ENCODE measurements at places on chromosomes 16 and 17.
A peak's percentile ranks its signal among the peaks of the same experiment; 100 is the strongest.

- DNase-seq, result no peak
These were observed 20.7 kb downstream of the DNAH9 start for GRCh38 chr17:11618861-11619566.

DNA sequence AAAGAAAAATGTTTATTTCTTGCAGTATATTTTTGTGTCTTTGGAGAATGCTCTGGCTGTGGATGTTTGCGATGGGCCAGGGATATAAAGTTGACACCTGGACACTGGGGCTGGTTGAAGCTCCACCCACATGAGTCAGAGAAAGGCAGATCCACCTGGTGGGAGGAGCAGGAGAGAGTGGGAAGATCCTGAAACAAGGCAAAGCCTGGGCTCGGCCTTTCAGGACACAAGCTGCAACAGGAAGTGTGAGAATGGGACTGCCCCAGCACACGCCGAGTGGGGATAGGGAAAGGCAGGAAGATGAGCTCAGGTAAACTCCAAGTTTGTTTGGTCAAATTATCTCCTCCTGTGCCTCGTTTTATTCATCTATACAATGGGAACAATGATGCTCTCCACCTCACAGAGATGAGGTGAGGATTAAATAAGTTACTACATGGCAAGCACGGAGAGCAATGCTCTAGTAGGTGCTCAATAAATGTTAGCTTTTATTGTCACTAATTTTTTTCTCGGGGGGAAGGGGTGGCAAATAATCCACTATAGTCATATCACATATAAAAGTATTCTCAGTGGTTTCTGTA lies 21.4 kb upstream of the PITPNM3 start:
- DNase-seq, result no peak

DNA sequence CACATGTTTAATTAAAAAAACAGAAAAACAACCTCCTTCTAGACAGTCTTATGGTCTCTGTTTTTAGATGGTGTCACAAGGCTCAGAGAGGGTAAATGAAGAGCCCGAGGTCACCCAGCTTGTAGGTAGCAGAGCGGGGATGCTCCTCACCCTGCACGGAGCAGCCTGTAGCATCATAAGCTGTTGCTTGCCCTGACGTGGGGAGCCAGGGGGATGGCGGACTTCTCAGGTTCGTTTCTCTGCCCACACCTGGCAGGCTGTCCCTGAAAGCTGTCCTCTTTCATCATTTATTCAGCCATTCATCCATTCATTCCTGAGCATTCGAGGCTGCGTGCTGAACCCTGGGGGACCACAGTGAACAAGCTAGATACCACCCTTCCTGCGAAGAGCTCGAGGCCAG lies 75.7 kb upstream of the KSR1 start:
- DNase-seq, result no peak

GRCh38 chr17:2351269-2351668 lies 14.0 kb downstream of the SGSM2 start:
- no peak for DNase-seq

DNA sequence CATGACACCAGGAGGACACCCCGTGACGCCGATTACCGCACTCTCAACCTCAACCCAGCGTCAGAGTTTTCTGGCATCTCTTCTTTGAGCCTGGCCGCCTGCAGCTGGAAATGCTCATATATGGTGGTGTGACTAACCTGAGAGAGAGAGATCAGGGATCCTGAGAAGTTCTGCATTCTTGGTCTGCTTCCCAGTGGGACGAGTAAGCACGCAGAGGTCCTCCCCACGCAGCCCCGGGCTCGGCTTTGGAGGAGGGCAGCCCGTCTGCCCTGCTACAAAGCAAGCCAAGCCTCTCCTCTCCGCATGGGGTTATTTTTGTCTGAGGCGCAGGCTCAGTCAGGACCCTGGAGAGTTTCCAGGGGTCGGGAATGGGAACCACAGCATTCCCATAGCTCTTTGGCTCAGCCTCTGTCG lies 16.5 kb downstream of the CRISPLD2 start:
- no peak for DNase-seq

DNA sequence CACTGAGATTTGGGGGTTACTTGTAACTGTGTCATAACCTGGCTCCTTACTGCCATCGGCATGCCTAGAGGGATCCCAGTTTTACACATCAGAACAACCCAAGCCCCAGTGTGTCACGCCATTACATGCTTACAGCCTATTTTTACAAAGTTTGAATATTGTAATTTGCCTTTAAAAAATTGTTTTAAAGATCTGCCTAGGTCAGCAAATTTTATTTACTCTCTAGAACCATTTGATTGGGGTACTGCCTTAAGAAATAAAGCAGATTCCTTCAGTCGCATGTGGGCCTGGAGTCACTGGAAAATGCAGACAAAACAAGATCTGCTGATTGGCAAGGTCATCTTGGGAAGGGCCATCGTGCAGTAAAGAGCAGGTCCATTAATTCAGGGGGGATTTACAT lies 566.9 kb downstream of the WWOX start:
- no peak for DNase-seq

GRCh38 chr17:37743875-37744632 lies 805 bp downstream of the HNF1B start:
- DNase-seq, result no peak

GRCh38 chr16:1635070-1635469 lies 22.9 kb downstream of the CRAMP1 start:
- no peak for DNase-seq

GRCh38 chr17:31412511-31412910 lies 21.0 kb downstream of the RAB11FIP4 start:
- no peak for DNase-seq

GRCh38 chr16:59047114-59047513 lies 313.0 kb upstream of the GOT2 start:
- no peak for DNase-seq

DNA sequence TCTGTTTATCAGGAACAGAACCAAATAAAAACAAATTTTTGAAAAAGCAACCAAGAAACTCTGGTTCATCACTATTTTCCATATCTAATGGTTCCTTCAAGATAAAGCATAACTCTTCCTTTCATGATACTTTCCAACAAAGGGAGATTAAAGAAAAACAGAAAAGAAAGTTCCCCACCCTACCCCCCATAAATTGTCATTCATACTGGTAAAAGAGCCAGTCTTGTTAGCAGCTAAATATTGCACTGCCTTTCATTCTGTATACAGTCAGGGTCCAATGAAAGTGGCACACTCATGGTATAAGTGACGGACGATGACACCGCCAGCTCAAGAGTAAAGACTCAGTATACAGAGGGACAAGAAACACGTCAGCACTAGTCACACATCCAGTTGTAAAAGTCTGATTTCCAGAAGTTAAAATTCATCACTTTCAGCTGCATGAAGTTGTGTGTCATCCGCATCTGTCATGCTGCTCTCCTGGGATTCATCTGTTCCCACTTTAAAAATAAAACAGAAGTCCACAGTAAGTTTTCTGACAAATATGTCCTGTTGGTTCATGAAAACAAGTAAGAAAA lies 68.5 kb downstream of the CDC27 start:
- DNase-seq, result no peak

DNA sequence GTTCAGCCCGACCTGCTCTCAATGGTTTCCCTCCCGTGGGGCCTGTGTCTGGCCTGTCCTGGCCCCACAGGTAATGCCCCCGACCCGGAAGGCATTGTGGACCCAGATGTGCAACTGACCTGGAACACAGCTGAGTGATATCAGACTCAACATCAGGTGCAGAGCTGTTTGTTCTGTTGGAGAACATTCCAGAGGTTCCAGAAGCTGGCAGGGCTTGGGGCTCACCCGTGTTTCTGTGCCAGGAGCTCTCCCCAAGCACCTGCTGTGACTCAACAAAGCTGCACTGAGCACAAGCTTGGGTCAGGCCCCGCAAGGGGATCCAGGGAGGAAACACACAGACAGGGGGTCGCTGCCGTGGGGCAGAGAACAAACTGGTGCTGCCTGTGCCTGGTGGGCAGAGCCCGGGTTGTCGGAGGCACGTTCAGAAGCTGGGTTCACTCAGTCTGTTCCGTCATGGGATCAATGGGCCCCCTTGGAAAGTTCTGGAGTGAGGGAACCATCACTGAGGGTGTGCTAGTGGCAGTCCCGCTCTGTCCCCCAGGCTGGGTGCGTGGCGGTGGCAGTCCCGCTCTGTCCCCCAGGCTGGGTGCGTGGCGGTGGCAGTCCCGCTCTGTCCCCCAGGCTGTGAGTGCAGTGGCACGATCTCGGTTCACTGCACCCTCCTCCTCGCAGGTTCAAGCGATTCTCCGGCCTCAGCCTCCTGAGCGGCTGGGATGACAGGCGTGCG lies 22.1 kb downstream of the HS3ST6 start:
- no peak for DNase-seq

- no peak for DNase-seq
These were observed 389.2 kb upstream of the HSBP1 start for GRCh38 chr16:83418565-83418964.

DNA sequence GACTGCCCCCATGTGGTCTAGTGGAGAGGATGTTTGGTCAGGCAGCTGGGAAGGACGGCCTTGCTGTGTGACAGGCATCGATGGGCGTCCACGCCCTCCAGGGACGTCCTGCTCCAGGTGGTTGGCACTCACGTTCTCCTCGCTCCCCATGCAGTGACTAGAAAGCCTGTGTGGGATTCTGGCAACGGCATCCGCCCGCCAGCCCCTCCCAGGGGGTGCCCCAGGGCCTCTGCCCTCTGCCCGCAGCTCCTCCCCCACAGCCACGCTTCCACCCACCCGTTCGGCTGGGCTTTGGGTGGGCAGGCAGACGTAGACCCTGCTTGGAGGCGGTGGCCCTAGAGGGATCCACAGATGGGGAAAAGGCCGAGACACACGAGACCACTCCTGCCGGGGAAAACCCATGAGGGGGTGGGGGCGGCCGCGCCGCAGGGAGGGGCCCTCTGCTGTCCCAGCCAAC lies 4.7 kb upstream of the IL17C start:
- DNase-seq, result peak; percentile 55

GRCh38 chr17:79626156-79626890 lies 15.5 kb upstream of the RBFOX3 start:
- no peak for DNase-seq

- no peak for DNase-seq
These were observed 2.3 kb upstream of the NPTX1 start for GRCh38 chr17:80478487-80479245.

- peak; percentile 54 for DNase-seq
These were observed 1.8 kb downstream of the ASGR1 start for GRCh38 chr17:7177191-7177953.

DNA sequence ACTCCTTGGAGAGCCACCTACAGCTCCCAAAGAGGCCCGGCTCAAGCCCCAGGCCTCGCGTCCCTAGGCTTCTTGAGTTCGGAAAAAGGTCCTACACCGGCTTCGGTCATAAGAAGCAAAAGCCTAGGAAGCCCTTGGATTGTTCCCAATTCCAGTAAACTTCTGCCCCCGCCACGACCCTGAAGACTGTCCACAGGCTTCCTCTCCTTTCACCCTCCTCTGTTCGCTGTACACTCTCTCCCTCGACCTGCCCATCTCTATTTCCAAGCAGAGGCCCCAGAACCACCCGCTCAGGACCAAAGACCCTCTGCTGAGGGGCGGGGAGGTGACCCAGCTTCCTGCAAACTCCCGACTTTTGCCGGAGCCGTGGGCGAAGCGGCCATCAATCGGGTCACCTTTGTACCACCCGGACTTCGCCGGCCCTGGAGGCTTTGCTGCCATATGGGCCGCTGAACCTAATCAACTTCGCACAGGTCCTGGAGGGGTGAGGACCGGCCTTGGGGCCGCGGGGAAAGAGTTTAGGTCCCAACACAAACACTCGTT lies 2.7 kb downstream of the HOXB2 start:
- DNase-seq, result no peak

DNA sequence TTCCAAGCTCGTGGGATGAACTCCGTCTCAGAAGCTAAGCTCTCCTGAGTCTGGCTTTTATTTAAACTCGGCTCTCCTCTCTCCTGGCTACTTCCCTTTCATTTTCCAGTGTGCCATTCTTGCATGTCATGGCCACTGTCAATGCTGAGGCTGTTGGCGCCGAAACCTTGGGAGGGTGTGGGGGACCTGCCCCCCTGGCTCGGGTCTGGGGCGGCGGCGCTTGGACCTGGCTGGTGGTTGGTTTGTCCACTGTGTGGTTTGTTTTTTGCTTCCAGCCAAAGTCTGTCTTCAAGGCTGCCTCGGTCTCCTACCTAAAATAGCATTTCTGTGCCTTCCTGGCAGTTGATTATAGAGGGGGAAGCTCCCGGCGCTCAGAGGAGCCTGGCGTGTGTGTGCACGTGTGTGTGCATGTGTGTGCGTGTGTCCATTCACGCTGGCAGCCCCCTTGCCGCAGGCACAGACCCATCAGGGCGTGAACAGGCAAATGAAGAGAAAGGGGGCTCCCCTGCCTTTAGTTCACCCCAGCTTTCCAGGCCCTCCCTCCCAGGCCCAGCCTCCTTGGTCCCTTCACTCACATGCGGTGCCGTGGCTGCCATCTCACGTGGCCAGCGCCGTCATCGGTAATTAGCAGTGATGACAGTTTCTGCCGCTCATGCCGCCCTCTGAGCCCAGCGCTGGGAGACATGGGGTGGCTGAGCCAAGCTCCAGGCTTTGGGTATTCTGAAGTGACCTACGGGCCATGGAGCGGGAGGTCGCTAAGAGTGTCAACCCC lies 179.9 kb downstream of the SEC14L1 start:
- no peak for DNase-seq

DNA sequence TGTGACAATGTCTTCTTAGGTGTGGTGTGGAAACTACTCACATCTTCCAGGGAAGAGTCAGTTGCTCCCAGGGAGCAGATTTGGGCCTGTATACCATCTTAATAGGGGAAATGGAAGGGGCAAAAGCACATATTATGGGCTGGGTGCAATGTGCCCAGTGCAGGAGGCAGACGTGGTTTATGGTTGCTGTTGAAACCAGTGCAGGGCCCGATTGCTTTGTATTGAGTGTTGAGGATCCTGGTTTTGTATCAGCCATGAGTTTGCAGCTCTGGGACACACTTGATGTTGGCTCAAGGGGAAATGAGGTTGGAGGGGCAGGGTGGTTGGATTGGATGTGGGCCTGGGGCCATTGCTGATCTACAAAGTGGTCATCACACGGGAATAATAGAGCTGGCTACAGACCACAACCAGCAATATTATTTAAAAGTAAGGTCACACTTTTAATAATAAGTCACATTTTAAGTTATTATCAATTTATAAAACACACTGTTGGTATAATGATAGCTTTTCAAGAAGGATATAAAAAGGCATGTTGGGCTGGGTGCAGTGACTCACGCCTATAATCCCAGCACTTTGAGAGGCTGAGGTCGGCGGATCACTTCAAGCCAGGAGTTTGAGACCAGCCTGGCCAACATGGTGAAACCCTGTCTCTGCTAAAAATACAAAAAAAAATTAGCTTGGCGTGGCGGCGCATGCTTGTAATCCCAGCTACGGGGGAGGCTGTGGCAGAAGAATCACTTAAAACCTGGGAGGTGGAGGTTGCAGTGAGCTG lies 302.4 kb downstream of the SEC14L1 start:
- DNase-seq, result no peak

DNA sequence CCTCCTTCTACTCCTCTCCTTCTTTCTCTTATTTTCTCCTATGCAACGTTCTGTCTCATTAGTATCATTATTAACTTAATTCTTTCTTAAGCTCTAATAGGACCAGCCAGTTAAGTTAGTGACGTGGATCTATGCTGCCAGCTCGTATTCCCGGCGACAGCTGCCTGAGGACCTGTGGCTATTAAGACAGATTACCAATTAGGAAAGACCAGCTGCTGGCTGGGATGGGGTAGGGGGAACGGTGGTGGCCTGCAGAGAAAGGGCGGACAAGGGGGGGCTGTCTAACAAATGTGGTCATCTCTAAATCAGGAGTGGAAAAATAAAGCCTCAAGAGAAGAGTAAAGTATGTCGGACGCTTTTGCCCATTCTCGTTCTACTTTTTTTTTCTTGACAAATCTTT lies 770 bp upstream of the MYH3 start:
- no peak for DNase-seq
